Neuronal stem cell (in vitro differentiated cells): ENCODE measurements at places on chromosomes 2 and 18.
A peak's percentile ranks its signal among the peaks of the same experiment; 100 is the strongest.

DNA sequence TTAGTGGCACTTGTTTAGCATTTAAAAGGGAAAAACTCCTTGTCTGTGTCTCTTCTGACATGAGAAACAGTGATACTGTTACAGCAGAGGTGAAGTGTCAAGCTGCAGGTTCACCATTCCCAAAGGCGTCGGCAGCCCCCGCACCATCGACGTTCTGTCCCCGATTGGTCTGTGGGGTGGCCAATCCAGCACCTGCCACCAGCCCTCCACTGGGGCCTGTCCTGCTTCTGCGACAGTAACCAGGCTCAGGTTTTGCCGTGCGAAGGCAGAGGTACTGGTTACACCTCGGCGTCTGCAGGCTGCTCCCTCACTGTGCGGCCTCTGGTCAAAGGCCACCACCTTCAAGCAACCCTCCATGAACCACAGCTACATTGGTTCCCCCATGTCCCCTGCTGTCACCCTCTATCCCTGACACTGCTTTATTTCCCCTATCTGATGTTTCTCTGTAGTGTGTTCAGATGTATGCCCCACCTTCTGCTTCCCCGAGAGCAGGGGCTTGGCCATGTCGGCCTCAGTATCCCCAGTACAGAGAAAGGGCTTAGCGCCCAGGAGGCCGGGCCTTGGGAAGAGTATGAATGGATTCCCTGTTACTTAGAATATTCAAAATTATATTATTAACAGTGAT, 8.6 kb upstream of the ESPNL start:
- no peak for DNase-seq

DNA sequence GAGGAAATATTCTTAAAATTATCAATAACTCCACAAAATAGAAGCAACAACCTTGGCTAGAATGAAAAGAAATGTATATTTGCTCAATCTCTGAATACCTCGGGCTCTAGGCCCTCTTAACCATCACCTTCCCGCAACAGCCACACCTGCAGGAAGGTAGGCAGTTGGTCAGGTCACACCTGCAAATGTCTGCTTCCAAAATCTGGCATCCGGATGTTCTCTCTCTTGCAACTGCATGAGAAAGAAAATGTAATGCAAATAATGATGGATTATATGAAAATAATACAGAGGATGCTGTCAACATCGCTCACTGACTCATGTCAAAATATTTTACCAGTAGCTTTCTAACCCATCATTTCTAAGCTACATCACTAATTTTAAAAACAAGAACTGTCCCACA, 148.3 kb downstream of the SATB2 start:
- no peak for DNase-seq

DNA sequence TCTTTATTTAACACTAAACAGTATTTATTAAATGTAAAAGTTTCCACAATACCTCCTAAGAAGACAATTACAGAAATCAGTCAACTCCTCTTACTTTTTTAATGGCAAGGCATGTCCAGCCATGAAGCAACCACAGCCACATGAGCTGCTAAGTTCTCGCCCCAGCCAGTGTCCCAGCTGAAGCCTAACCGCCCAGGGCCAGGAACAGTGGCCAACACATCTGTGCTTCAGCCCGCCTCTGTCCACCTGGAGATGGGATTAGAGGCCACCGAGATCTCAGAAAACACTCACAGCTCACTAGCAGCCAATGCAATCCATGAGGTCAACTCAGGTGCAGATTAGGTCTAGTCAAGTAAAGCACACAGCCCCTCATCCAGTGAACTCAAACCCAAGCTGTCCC, 40.2 kb downstream of the PID1 start:
- no peak for DNase-seq

GRCh38 chr2:70385966-70386595, 84.2 kb upstream of the FAM136A start:
- no peak for DNase-seq

GRCh38 chr2:101528501-101528900, 53.6 kb upstream of the RFX8 start:
- DNase-seq: no peak

GRCh38 chr2:100699131-100699530, 120.8 kb upstream of the NPAS2 start:
- DNase-seq: no peak

DNA sequence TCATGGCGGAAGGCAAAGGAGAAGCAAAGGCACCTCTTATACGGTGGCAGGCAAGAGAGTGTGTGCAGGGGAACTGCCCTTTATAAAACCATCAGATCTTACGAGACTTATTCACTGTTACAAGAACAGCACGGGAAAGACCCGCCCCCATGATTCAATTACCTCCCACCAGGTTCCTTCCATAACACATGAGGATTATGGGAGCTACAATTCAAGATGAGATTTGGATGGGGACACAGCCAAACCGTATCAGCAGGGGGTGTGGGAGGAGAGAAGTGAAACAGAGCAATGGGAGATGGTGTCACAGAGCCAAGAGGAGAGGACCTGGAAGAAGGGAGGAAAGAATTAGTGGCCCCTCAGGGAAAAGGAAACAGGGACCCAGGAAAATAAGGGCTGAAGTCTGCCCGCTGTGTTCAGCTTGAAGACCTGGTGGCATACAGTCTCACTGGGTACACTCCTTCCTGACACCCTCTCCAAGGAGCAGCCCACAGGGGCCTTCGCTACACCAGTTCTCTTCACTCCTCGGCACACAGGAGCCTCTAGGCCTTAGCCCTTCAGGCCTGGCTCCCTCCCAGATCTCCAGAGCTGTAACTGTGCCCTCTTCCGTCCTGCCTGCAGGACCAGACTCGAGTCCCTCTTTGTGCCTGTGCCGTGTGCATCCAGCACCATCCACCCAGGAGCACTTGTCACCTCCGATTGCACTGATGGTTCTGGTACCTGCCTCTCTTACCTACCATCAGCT, 262.1 kb downstream of the EIPR1 start:
- DNase-seq: no peak

GRCh38 chr2:170886386-170886785, 42.7 kb upstream of the GORASP2 start:
- DNase-seq: no peak

GRCh38 chr2:72325592-72326422, 178.1 kb upstream of the CYP26B1 start:
- DNase-seq: peak; percentile 11

GRCh38 chr2:102033031-102033749, 41.4 kb downstream of the IL1R2 start:
- DNase-seq: no peak

GRCh38 chr2:144774809-144775208, 254.9 kb upstream of the ZEB2 start:
- DNase-seq: no peak

DNA sequence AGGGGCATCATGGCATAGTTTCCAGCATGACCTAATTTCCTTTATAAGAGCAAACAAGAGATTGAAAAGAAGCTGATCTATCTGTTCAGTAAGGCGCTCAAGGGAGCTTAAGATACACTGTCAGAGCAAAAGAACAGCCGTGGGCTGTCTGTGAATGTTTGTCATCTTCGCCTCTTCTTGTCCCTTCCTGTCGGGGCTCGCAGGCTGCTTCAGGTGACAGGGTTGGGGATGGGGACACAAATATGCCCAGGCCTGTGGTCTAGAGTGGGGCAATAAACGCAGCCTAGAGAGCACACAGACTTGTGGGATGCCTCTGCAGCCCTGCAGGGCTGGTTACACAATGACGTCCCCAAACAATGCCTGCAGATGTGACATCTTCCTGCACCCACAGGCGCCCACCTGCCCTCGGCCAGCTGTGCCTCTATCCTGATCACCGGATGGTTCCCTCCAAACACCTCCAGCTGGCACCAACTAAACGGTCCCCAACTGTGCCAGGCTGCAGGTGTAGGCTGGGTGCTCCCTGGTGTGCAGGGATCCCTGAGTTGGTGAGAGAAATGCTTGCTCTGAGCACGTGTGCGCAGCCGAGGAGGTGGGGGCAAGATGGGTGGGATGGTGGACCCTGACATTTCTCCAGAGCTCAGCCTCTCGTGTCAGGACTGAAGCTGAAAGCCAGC, 72.8 kb downstream of the EDAR start:
- DNase-seq: no peak

- DNase-seq: no peak
Observed at GRCh38 chr2:162967147-162967546, 128.6 kb upstream of the KCNH7 start.

GRCh38 chr2:196750291-196750923, 49.1 kb downstream of the GTF3C3 start:
- no peak for DNase-seq

GRCh38 chr2:108257757-108258331, 18.1 kb downstream of the SULT1C3 start:
- no peak for DNase-seq

GRCh38 chr2:26495705-26496297, 17.9 kb upstream of the OTOF start:
- peak; percentile 65 for DNase-seq
